GM12864 (cell line): ENCODE measurements at places on chromosomes 7 and 10.

- DNase-seq: no peak
Observed at GRCh38 chr7:56175771-56176170, 59.6 kb upstream of the NUPR2 start.

GRCh38 chr7:123588376-123588775, 13.2 kb upstream of the ASB15 start:
- no peak for DNase-seq

DNA sequence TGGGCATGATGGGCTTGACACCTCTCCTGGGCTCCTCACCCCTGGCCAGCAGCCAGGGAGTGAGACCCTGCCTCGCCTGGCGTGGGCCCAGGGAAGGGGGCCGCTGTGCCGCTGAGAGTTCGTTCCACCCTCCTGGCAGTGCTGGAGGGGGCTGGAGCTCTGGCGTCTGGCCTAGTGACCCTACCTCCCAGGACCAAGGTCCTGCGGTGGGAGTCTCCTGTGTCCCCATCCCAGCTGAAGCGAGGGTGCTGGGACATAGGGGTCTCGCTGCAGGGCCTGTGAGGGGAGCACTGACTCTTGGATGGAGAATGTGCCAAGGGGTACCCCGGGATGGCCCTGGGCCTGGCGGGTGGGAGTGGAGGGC, 1.2 kb downstream of the GTF2IRD1 start:
- no peak for DNase-seq

- DNase-seq: no peak
Observed at GRCh38 chr10:20299034-20299736, 483.0 kb downstream of the PLXDC2 start.

- DNase-seq: no peak
Observed at GRCh38 chr7:40811666-40812065, 676.9 kb downstream of the SUGCT start.

DNA sequence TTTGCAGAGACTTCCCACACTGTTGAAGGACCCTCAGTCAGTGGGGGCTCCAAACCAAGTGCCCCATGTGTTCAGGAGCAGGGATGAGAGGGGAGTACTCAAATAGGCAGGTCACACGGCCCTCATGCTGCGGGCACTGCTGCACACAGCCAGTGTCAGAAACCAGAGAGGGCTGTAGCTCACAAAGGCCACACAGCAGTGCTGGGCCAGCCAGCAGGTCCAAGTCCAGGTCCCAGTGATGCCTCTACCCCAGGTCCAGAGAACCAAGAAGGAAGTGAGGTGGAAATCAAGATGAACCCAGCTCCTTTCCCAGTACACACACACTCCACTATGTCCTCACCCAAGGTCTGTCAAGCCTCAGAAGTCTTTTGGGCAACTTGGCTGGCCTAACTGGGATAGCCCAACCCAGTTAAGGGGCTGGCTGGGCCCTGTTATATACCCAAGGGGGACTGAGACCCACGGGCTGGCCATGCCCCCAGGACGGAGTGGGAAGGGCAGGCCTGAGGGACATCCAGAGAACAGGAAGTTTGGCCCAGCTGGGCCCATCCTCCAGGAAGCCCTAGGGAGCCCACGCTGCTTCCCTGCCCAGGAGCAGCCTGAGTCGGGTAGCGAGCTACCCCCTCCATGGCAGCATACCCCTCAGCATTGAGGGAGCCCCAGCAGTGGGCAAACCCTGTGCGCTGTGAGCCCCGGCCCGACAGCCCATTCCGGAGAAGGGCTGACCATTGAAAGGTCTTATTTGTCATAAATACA, 24.3 kb downstream of the GRID1 start:
- DNase-seq: no peak

GRCh38 chr10:89663144-89663543, 18.1 kb upstream of the PANK1 start:
- no peak for DNase-seq

DNA sequence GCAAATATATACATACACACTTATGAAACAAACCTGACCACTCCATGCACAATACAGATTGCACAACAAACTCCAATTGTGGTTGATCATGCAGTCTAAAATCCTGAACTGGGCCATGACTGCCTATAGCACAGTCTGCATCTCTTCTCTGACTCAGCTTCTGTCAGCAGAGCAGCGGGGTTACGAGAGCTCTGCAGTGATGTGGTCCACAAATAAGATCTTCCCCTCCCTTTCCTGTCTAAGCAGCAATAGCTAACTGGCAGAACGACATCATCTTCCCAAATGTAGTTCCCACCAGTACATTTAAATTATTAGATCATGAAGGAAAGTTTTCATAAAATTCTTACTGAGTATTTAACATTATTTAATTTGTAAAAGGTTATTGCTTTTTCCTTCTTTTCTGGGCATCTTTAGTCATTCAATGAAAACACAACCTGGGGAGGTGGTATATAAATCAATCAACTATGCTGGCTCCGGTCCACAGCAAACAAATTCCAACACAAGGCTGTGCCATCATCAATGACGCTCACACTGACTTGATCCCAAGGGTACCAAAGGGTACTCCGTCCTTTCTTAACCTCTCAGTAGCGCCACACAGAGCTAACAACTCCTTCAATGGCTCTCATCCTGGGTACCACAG, 17.1 kb downstream of the ARHGAP21 start:
- no peak for DNase-seq

GRCh38 chr7:152937282-152937681, 177.7 kb downstream of the ACTR3B start:
- no peak for DNase-seq

DNA sequence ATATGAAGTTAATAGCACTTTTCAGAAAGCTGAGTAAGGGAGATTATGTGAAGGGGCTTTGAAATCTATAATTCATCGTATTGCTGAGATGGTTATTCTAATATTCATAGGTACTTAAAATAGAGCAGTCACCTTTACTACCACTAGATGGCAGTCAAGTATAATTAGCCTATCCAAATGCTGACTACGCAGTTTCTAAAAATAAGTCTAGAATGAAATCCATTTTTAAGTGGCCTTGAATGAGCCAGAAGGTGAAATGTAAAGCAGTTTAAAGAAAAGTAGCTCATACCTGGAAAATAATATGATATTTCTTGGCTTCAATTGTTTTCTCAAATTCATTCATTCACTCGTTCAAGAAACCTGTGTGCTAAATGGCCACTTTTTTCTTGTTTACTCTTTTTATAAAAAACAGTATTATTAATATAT, 1277.1 kb downstream of the GATA3 start:
- peak; percentile 19 for DNase-seq

DNA sequence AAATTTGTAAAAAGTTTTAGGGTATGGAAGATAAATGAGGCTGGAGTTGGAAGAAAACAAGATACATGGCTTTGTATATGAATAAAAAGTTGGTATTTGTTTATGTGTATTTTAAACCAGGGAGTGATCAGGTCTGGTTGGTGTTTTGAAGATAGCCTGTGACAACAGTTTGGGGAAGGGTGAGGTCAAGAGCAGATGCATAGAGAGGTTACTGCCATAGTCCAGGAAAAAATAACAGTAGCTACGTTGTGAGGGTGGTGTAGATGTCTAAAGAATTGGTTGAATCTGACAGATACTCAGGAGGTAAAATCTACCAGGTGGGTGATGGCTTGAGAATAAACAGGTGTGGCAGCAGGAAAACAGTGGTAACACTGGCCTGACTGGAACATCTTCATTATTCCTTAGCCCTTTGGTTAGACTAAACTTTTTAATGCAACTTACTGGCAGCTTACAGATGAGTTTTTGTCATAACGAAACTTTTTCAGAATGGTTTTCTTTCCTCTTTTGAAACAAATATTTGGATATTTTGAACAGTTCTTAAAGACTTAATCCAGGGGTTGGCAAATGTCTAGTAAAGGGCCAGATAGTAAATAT, 25.5 kb downstream of the ZNRF2 start:
- no peak for DNase-seq

- DNase-seq: no peak
Observed at GRCh38 chr10:71206911-71207310, 5.5 kb upstream of the UNC5B start.

- no peak for DNase-seq
Observed at GRCh38 chr7:54888734-54889082, 129.7 kb upstream of the SEC61G start.

DNA sequence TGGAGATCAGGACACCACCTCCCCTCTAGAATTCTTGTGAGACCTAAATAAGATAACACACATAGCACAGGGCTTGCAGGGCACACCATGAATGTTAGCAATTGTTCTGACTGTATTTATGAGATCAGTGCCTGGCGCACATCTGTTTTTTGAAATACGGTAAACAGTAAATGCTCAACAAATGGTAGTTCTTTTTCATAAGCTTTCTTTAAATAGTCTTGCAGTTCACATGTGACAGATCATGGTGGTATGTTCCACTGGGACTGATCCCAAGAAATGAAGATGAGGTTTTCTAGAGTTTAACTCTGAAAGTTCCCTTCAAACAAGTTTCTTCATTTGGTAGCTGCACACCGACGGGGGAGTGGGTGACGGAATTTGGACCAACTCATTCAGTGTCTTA, 34.8 kb downstream of the CREB5 start:
- DNase-seq: no peak

GRCh38 chr10:113023017-113023416, 73.0 kb downstream of the TCF7L2 start:
- DNase-seq: no peak

GRCh38 chr7:110432061-110432553, 658.8 kb upstream of the LRRN3 start:
- DNase-seq: no peak

DNA sequence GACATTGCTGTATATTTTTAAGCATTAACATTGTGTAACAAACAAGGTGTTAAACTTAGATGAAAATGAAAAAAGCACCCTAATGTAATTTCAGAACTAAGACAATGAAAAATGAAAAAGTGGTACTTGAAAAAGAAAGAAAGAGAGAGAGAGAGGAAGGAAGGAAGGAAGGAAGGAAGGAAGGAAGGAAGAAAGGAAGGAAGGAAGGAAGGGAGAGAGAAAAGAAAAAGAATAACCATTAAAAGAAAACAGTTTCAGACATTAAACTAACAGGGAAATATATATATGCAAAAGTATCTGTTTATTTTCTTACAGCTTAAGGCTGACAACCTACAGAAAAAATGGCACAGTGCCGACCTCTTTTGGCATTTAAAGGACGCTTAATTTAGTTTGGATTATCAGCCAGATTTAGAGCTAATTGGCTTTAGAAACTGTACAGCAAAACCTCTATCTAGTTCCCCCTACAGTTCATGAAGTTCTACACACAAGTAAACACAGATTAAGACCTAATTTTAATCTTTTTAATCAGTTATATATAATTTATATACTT, 13.8 kb downstream of the MTERF1 start:
- DNase-seq: no peak

GRCh38 chr7:46814516-46815250, 767.2 kb downstream of the TNS3 start:
- no peak for DNase-seq

DNA sequence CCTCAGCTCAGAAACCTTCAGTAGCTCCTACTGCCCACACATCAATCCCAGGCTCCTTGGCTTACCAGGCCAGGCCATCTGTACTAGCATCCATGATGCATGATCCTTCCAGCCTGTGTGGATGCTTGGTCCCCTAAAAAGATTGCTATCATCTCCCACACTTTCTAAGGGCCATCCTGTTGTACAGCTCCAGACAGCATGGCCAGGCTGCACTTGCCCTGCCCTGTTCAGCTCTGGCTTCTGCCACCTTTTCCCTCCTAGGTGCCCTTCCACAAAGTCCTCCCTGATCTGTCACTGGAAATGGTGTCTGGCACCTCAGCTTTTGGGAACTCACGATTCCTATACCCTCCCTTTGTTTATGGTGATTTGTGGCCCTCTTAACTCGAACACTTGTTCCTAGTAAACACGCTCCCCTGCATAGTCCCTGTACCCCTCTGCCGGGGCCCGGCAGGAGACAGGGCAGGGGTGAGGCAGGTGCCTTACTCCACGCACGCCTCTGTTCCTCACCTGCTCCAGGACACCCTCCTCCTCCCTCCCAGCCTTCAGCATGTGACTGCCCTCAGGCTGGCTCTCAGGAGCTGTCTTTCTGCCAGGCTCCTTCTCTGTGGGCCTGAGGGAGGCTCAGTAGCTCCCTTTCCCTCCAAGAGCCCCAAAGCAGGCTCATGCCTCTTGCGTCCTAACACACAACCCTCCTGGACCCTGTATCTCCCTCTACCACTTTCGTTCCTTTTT, 71.8 kb downstream of the CDH23 start:
- no peak for DNase-seq

DNA sequence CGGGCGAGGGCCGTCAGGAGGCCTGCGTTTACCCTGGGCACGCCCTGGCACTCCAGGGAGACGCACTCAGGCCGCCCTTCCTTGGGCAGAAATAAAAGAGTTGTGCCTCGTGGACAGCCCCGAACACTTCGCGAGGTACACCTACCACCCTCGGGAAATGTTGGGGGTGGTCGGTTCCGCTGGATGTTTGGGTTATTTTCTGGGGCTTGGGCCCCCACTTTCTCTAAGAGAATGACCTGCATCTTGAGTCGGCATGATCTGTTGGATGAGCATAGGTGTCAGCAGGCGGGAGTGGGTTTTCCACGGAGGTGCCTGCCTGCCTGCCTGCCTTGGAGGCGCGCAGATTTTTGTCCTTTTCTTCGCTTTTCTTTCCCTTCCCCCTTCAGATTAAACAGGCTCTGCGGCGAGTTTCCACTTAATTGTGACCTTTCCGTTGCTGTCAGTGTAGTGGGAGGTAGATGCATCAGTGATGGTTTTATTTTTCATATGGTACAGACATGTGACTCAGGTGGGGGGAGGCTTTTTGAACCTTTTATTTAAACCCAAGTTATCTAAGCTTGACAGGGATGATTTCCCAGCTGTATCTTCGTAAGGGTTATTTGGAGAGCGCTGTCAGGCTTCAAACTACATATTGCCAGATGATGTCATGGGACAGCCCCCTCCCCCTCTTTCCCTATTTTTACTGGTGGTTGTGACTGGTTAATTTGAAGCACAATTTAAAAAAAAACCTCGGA, 661 bp downstream of the HECTD2 start:
- no peak for DNase-seq

- no peak for DNase-seq
Observed at GRCh38 chr10:133096616-133097269, 9.0 kb downstream of the ADGRA1 start.

GRCh38 chr10:107727767-107728317, 563.3 kb upstream of the SORCS1 start:
- no peak for DNase-seq

DNA sequence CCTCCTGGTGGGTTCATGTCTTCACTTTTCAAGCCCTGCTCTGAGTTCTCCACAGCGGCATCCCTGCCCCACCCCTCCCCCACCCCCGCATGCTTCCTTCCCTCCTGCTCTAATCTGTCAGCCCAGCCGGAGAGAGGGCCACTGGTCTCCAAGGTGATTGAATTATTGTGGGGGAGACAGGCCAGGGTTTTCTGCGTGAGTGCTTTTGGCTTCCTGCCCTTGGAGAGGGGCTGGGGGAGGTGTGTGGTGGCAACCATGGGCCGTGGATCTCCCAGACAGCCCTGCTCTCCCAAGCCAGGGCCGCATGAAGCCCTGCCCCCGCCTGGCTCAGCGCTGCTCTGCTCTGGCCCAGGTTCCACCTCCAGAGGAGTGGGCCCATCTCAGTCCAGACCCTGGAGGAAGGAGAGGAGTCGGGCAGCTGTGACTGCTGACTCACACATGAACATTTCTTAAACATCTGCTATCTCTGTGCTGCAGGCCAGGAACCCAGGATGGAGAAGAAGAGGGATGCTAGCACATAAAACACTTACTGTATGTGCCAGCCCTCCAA, 109.9 kb downstream of the ZMIZ1 start:
- no peak for DNase-seq

GRCh38 chr10:101000915-101001658, 1.5 kb downstream of the LZTS2 start:
- DNase-seq: no peak
